ENCODE measurements at places on chromosomes 4 and X. TPM values are rescaled to one million over a fixed set of nuclear protein-coding genes. Genes with fewer than 3 reads are reported as not detected.

MAGEB17 gene
- not detected for total RNA-seq

TRO gene
- total RNA-seq, result not detected

PLA2G12A gene
- 52.1 TPM for total RNA-seq

RPL9 gene
- total RNA-seq, result 3,557 TPM

AFM gene
- not detected for total RNA-seq

TMPRSS11F gene
- 2.3 TPM for total RNA-seq

ZAR1 gene
- not detected for total RNA-seq

CDKL2 gene
- total RNA-seq, result 0.90 TPM

GPR173 gene
- total RNA-seq, result not detected

DMP1 gene
- not detected for total RNA-seq

F8 gene
- total RNA-seq, result 0.26 TPM

SPANXA2 gene
- not detected for total RNA-seq

SPIN3 gene
- total RNA-seq, result 10.1 TPM

TRIML1 gene
- 0.26 TPM for total RNA-seq

ODAPH gene
- not detected for total RNA-seq

CT45A1 gene
- total RNA-seq, result not detected

GDI1 gene
- 87.2 TPM for total RNA-seq

SLC16A2 gene
- total RNA-seq, result 1.3 TPM

SPIN4 gene
- total RNA-seq, result 1.3 TPM

RGN gene
- 0.26 TPM for total RNA-seq

DRD5 gene
- not detected for total RNA-seq

CABS1 gene
- not detected for total RNA-seq

FAM184B gene
- total RNA-seq, result not detected

DCLK2 gene
- under 0.01 TPM for total RNA-seq

FAM47E gene
- 0.26 TPM for total RNA-seq

ADH7 gene
- 31.2 TPM for total RNA-seq

TAF7L gene
- under 0.01 TPM for total RNA-seq

MAGEA2 gene
- total RNA-seq, result not detected

CEP135 gene
- 3.7 TPM for total RNA-seq

LRCH2 gene
- total RNA-seq, result 0.26 TPM

SPOCK3 gene
- total RNA-seq, result 1.0 TPM

CLDN2 gene
- total RNA-seq, result not detected
